Uterus (tissue), 4 donors: ENCODE measurements at places on chromosomes 2 and 18. TPM values are rescaled to one million over a fixed set of nuclear protein-coding genes. Genes with fewer than 3 reads are reported as not detected.

DNA sequence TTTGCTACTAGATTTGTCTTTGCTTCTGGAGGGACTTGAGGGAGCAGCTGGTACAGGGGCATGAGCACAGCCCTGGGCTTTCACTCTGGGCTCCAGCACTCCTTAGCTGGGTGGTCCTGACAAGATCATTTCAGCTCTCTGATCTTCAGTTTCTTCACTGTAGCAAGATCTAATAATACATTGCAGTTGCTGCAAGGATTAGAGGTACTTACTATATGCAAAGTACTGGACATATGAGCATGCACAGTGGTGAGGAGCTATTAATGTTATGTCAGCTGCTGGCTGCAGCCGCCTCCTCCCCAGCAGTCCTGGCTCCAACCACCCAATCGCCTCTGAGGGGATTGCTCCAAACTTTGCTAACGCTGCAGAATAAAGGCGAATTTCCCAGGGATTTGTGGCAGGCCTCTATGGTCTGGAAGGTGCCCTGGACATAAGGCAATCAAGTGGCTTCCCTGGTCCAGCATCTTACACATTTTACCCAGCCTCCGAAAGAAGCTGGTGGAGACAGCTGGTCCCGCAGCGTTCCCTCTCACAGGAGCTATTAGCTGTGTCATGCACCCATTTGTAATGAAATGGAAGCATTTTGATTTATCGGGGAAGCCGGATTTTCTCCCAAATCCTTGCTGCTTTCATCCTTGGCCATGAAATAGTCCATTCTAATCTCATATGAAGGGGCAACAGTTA, 96.7 kb downstream of the RHOB start:
- peak; percentile 13 for DNase-seq

GRCh38 chr2:213253162-213253561, 31.1 kb upstream of the SPAG16 start:
- no peak for DNase-seq

IL1B gene
- total RNA-seq, result not detected

DNA sequence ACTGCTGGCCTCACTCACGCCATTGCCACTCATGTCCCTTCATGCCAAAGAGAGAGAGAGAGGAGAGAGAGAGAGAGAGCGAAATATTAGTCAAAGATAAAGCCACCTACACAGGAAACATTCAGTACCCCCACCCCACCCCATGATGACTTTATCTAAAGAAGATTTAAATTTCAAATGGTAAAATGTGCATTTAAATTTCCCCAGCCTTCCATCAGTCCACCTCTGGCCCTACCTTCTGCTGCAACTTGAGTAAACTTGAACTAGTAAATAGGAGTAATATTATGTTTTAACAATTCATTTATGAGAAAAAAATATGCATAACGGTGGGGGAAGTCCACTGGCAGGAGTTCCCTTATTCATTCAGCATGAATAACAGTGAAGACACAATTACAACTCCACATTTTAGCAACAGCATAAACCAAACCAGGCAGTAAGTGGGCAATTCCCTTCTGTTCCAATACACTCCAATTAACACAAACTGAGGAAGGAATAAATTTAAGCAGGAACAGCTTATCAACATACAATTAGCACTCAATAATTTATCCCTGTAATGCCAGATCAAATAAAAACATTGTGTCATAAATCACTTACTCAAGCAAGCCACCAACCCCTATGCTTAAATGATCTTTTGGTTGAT, 264.2 kb downstream of the LNPK start:
- DNase-seq, result no peak

MAL gene
- total RNA-seq, result 1.6 TPM

CEP76 gene
- total RNA-seq, result 5.6 TPM

REEP1 gene
- 9.7 TPM for total RNA-seq

FAM237A gene
- total RNA-seq, result not detected

DNA sequence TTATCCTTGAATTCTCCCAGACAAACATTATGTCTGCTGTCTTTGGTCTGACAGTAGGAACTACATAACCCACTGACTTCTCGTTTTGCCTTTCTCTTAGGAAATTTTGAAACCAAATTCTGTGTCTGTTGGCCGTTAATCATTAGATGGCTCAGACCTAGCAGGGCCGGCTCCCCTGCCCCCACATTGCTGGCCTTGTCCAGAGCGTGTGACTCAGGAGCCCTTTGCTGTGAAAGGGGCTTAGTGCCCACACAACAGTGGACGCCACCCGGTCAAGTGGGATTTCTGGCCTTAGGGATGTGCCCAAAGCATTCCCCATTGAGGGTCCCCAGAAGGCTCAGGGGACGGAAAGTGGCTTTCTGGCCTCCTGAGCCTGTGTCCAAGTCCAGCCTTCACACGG, 137.5 kb downstream of the CTIF start:
- peak; percentile 13 for DNase-seq

SLC4A3 gene
- total RNA-seq, result 29.4 TPM

APLF gene
- 22.1 TPM for total RNA-seq

DNA sequence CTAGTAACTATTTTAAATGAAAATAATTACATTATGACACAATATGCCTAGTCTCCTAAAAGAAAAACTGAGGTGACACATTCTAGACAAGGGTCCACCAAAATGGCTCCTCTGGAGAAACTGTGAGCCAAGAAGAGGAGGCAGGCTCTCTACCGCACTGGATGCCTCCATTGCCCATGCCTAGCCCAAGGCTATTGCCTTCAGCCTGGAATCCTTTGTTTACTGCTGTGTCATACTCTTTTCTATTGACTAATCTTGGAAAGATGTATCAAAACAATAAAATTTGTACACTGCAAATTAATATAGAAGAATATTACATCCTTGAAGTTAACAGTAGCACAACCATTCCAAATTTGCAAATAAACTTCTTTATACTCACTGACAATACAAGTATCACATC, 167.1 kb downstream of the RAB3GAP1 start:
- no peak for DNase-seq

GRCh38 chr2:128636802-128637147, 318.1 kb upstream of the HS6ST1 start:
- DNase-seq, result no peak

GRCh38 chr2:199440118-199440517, 17.6 kb downstream of the SATB2 start:
- DNase-seq, result no peak
